A673 (cell line): ENCODE measurements at places on chromosomes 7 and 10. TPM values are rescaled to one million over a fixed set of nuclear protein-coding genes. Genes with fewer than 3 reads are reported as not detected.

- no peak for DNase-seq
- no peaks in the 10 kb centered on the region for H3K27me3 ChIP-seq
- H3K4me3 ChIP-seq: no peak overlapping the region
- no peaks in the 10 kb centered on the region for H3K4me1 ChIP-seq
These were observed 332.4 kb upstream of the IGFBP3 start for GRCh38 chr7:46253520-46253919.

DNA sequence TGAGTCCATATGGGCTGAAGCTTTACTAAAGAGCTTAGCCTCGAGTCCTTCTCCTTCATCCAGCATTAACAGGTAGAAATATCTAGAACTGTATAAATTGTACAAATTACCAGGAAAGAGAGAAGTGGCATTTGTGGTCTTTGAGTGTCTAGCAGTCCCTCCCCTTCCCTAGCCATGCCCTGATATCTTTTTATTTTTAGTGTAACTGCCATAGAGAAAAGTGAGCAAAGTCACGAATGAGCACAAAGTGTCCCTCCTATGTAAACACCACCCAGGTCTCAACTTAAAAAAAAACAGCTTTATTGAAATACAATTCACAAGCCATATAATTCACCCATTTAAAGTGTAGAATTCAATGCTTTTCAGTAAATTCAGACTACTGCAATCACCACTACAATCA, 339.0 kb upstream of the ZMIZ1 start:
- H3K27me3 ChIP-seq: peaks cover 11% of the 10 kb centered on the region
- H3K27ac ChIP-seq: no peak overlapping the region
- no peak for DNase-seq

- H3K4me1 ChIP-seq: no peaks in the 10 kb centered on the region
- H3K27ac ChIP-seq: no peak overlapping the region
- no peaks in the 10 kb centered on the region for H3K36me3 ChIP-seq
- no peak overlapping the region for H3K4me3 ChIP-seq
These were observed 295.9 kb downstream of the PLXNA4 start for GRCh38 chr7:132280335-132280734.

DNA sequence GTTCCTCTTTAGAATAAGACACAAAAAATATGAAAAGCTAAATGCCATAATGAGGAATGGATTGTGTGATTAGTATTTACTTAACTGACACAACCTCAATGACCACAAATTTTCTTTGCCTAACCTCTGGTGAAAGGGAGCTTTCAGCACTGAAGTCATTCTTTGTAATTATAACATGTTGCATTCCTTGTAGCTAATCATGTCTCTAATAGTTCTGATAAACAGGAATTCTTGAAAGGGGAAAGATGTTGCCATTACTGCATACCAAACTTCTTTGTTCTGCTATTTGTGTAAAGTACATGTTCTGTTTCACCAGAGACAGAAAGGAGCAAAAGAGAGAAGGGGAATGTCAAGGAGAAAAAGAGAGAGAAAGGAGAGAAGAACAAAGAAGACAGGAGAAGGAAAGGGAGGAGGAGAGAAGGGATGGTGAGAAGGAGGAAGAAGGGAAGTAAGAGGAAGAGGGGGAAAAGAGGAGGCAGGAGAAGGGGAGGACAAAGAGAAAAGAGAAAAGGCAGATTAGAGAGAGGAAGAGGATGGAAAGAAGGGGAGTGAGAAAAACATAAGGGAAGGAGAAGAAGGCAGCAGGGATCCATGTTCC, 120.9 kb downstream of the SEMA3D start:
- DNase-seq: no peak
- no peaks in the 10 kb centered on the region for H3K27me3 ChIP-seq
- H3K27ac ChIP-seq: peak overlapping the region; percentile 76
- H3K4me1 ChIP-seq: peaks cover 55% of the 10 kb centered on the region
- H3K4me3 ChIP-seq: no peak overlapping the region

- no peak overlapping the region for H3K27ac ChIP-seq
- H3K27me3 ChIP-seq: peaks cover 28% of the 10 kb centered on the region
- no peaks in the 10 kb centered on the region for H3K4me1 ChIP-seq
- H3K36me3 ChIP-seq: no peaks in the 10 kb centered on the region
- H3K4me3 ChIP-seq: no peak overlapping the region
These were observed 26.3 kb upstream of the NKX2-3 start for GRCh38 chr10:99506416-99506815.

GRCh38 chr10:4776234-4776638, 49.8 kb upstream of the AKR1E2 start:
- peaks cover 47% of the 10 kb centered on the region for H3K4me1 ChIP-seq
- peak overlapping the region; percentile 20 for H3K27ac ChIP-seq
- H3K27me3 ChIP-seq: no peaks in the 10 kb centered on the region
- H3K36me3 ChIP-seq: no peaks in the 10 kb centered on the region

Gene DRGX
- not detected in 2 replicates for total RNA-seq

Gene GDF2
- total RNA-seq: not detected in 2 replicates

Gene FBXO24
- total RNA-seq: 0.44 and 0.75 TPM in 2 replicates

Gene MEIG1
- total RNA-seq: 1.4 TPM in 1 of 2 replicates, not detected in the other

Gene NUDCD3
- total RNA-seq: 119 and 123 TPM in 2 replicates
